ENCODE measurements at places on chromosomes 16 and 17.
A peak's percentile ranks its signal among the peaks of the same experiment; 100 is the strongest.

GRCh38 chr17:35432176-35433074 lies at the start of gene SLFN12:
TSS of gene SLFN12 (minus strand) at chr17:35432500. CDS start at chr17:35423028, 9,472 bp downstream.
- DNase-seq: no peak

DNA sequence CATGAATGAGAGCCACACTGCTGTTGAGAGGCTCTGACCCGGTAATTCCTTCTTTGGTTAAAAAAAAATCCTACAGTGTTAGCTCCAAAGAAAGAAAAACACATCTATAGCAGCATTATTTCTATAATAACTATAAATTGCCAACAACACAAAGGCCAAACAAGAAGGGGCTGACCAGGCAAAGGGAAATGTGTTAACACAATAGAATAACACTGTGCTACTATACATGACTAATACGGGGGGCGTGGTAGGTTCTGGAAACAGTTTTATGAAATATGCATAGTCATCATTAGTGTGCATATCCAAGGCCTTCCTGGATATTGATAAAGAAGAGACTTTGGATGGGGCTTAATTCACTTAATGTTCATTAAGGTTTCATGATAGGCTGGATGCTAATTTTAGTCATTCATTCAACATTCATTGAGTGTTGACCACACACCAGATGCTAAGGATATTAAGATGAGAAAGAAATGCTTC lies 50.0 kb upstream of the CCL1 start:
- DNase-seq: no peak

DNA sequence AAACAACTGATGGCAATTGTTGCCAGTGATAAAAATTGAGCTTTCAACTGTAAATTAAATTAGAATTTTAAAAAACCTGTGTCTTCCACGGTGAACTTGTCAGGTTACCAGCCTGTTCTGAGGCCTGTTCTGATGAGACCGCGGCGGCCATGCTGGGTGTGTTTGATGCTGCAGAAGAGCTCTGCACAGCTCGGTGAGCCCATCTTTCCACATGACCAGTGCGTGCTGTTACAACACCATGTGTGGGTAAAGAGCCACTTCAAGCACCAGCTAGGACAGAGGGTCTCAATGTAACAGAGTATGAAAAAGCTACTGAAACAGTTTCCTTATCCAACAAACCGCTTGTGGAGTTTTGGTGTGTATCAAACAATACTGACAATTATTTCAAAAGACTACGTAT lies 48.5 kb downstream of the RPTOR start:
- no peak for DNase-seq

GRCh38 chr16:70496513-70496912 lies 26.8 kb downstream of the COG4 start:
- DNase-seq: no peak

- no peak for DNase-seq
Measured at GRCh38 chr17:74654742-74655141, 31.2 kb upstream of the CD300E start.

GRCh38 chr17:34709158-34709754 lies 129.9 kb downstream of the TMEM132E start:
- DNase-seq: no peak

DNA sequence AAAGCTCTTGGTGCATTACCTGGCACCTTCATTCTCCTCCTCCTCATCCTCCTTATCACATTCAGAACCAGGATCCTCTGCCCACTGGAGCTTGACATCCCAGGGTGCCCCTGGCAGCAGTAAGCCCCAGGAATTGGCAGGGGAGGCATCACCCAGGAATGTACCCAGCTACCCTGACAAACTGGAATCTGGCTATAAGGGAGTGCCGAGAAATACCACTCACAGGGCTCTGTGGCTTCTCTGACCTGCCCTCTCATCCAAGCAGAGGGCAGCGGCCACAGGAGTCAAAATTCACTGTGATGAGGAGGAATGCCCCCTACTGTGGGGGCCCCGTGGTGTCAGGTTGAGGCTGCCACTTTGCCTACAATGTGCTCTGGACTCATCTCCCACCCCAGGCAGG lies 19.6 kb downstream of the MPP3 start:
- no peak for DNase-seq

- DNase-seq: no peak
Measured at GRCh38 chr16:87317750-87318644, 805 bp upstream of the C16orf95 start.

DNA sequence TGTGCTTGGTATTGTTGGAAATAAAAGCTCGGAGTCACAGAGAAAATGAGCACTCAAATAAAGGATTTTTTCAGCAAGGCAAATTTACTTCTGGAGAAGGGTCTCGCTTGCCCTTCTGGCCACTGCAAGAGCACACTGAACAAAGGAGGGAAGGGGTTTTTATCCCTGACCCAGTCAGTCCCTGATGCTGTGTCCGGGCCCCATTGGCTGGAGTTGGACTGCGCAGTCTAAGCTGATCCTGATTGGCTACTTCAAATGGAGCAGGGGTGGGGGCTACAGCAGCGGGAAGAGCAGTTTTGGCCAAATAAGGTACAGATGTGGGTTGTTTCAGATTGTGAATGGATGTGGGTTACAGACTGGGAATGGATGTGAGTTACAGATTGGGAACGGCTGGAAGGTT lies 4.3 kb upstream of the NLRP1 start:
- no peak for DNase-seq

- DNase-seq: no peak
Measured at GRCh38 chr17:72514891-72515290, 394.1 kb downstream of the SOX9 start.

- no peak for DNase-seq
Measured at GRCh38 chr16:55274391-55274790, 49.6 kb upstream of the IRX6 start.

DNA sequence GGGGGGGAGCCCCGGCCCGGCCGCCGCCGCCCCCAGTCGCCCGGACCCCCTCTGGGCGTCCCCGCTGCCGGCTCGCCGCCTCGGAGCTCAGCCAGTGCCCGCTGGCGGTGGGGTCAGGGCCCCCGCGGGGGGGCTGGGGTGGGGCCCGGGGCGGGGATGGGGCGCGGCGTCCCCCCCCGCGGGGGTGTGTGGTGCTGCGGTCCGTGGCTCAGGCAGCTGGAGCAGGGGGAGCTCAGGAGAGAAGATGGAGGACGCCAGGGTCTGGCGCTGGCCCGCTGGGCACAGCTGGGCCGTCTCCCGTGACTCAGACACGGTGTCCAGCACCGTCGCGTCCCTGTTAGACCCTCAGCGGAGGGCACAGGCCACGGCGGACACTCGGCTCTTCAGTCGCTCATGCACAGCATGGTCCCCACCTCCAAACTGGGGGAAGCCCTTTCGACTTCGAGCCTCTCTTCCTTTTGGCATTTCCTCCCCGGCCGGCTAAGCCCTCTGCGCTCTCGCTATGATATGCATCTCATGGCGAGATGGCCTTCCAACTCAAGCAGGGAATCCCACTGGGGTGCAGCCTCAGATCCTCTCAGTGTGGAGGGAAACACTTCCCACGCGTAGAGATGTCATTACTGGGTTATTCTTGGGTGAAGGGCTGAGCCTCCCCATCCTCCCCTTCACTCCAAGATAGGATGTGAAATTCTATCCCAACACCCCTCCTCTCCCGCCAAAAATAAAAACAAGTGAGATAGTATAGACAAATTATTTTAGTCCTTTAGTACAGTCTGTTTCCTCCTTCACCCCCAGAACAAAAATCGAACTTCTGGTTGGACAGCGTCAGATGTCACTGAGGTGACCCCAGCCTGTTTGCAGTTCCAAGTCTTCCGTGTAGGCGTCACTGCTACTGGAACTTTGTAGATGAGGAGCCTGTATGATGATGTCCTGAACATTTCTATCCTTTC lies 522 bp upstream of the VEZF1 start:
- DNase-seq: no peak

DNA sequence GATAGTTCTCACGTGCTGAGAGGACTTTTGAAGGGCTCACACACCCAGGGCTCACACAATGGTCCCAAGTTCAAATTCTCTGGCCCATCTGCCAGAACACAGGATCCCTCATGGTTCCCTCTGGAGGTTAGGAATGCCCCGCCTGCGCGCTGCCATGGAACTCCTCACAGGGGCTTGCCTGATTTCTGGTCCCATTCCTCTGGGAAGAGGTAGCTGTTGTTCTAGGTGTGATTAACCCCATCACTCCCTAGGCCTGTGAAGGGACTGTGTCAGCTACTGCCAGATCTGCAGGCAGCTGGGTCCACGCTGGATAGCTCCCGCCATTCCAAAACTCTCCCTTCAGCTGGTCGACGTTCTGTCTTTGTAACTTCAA lies 2.3 kb upstream of the ARMC5 start:
- DNase-seq: no peak

- no peak for DNase-seq
Measured at GRCh38 chr17:42399121-42399520, 10.9 kb upstream of the STAT3 start.

DNA sequence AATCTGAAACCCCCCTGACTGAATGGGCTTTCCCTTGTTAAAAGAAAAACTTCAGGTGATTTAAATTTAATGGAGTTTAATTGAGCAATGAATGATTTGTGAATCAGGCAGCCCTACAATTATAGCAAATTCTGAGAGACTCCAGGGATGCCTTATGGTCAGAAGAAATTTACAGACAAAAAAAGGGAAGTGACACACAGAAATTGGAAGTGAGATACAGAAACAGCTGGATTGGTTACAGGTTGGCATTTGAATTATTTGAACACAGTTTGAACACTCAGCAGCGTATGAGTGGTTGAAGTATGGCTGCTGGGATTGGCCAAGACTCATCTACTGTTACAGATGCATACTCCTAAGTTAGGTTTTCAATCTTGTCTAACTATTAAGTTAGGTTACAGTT lies 19.0 kb upstream of the CPHXL start:
- DNase-seq: no peak

GRCh38 chr16:27840311-27841060 lies 223.0 kb downstream of the GSG1L start:
- DNase-seq: no peak

GRCh38 chr17:901964-902363 lies 77.6 kb downstream of the NXN start:
- no peak for DNase-seq

GRCh38 chr16:83994087-83994486 lies 26.0 kb downstream of the NECAB2 start:
- no peak for DNase-seq

DNA sequence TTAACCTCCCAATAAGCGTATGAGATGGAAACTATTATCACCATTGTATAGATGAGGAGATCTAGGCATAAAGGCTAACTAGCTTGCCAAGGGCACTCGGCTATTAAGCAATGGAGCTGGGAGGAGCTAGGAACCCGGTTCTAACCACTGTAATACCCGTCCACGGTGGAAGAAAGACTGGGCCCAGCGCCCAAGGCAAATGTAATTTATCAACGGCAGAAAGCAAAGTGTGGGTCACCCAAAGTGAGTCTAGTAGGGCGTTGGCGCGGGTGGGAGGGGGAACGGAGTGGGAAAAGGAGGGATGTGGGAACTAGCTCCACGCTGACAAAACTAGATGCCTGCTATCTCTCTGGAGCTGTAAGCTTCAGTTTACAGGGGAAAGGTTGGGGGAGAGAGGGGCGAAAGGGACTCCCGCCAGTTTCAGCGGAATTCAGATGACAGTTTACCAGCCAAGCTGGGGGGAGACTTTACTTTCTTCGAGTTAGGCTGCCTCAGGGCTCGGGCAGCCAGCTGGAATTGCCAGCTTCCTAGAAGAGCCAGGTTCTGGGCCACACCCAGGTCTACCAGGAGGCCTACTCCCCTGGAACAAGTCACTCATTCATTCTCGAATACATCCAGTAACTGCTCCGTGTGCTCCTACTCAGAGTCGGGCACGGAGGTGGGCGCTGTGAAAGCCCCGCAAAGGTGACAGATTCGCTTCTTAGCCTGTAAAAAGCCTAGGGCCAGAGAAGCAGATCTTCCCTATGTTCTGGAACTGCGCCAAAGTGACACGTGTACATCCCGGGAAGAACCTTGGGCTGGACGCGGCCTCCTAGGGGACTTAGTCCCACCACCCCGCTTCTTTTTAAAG lies 837 bp downstream of the LRRC59 start:
- DNase-seq: no peak

- no peak for DNase-seq
Measured at GRCh38 chr16:2331931-2332267, 8.6 kb downstream of the ABCA3 start.

- no peak for DNase-seq
Measured at GRCh38 chr17:16329519-16330271, 23.6 kb downstream of the CENPV start.

DNA sequence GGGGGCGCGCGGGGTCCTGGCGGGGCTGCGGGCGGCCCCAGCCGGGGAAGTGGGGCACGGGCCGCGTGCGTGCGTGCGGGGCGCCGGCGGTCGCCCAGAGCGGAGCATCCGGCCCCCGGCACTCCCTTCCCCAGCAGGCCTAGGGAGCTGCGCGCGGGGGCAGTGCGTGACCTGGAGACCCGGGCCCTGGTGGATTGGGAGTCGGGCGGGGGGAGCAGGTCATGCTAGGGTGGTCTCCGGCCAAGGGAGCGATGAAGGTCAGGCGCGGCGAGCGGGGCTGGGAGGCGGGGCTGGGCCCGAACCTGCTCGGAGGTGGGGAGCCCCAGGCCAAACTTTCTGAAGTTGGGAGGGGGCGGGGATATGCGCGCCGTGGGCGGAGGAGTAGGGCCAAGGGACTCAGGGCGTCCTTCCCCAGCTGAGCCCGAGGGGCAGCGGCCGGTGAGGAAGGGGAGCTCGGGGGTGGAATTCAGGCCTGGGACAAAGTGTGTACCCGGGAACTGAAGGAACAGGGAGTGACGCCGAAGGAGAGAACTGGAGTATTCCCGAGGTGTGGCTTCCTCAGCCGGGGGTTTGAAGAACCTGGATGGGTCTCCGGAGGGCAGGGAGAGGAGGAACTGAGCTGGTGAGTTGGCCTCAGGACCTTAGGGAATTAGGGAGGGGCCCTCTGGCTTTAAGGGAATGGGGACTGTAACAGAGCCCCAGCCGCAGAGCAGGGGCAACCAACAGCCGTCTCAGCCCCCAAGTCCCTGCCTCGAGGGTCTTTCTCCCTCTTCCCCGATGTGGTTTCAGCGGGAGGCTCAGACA lies 589 bp downstream of the XYLT2 start:
- DNase-seq: peak; percentile 28

DNA sequence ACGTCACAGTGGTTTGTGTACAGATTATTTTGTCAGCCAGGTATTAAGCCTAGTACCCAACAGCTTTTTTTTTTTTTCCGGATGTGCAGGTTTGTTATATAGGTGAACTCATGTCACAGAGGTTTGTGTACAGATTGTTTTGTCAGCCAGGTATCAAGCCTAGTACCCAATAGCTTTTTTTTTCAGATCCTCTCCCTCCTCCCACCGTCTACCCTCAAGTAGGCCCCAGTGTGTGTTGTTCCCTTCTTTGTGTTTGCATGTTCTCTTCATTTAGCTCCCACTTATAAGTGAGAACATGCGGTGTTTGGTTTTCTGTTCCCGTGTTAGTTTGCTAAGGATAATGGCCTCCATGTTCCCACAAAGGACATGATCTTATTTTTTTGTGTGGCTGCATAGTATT lies 19.9 kb downstream of the RPTOR start:
- DNase-seq: no peak
